Panc1 (cell line): ENCODE measurements at places on chromosomes 2 and 18. TPM values are rescaled to one million over a fixed set of nuclear protein-coding genes. Genes with fewer than 3 reads are reported as not detected.

The ABCA12 gene
- total RNA-seq = 0.03 TPM

The NAT8 gene
- not detected for total RNA-seq

The ESPNL gene
- total RNA-seq = 0.85 TPM

The ZAP70 gene
- total RNA-seq = 0.54 TPM

The AQP12B gene
- not detected for total RNA-seq

The CPO gene
- total RNA-seq = not detected

The DPYSL5 gene
- 0.31 TPM for total RNA-seq

The LIMS3 gene
- 2.6 TPM for total RNA-seq

The CTAGE1 gene
- not detected for total RNA-seq

The ANKAR gene
- total RNA-seq = 4.4 TPM

The IL36B gene
- not detected for total RNA-seq

The GREB1 gene
- 0.90 TPM for total RNA-seq
